Stimulated activated CD4-positive, alpha-beta T cell treated with anti-CD3 and anti-CD28 coated beads, TNF-alpha, amount 100 ng/mL, for 4 hours (primary cell): ENCODE measurements at places on chromosomes 5 and 9.
A peak's percentile ranks its signal among the peaks of the same experiment; 100 is the strongest.

DNA sequence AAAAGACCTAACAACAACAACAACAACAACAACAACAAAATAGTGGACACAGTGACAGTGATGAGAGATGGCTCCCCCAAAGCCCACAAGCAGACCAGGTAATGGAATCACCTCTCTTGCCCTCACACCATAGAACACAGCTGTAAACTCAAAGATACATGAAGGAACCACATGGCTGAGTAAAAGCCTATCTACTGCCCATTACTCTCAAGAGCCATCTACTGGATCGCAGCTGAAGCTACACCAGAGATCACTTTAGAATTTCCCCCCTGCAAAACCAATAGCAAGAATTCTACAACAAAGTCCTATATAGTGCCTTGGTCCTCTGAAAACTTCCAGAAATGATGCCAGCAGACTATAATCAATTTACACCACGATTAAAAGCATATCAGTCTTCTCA lies 1537.6 kb upstream of the CDH9 start:
- DNase-seq: no peak

GRCh38 chr9:68822596-68823165 lies 117.6 kb downstream of the PIP5K1B start:
- DNase-seq: no peak

- DNase-seq: peak; percentile 19
Measured at GRCh38 chr9:126514037-126514821, 99.5 kb upstream of the LMX1B start.

DNA sequence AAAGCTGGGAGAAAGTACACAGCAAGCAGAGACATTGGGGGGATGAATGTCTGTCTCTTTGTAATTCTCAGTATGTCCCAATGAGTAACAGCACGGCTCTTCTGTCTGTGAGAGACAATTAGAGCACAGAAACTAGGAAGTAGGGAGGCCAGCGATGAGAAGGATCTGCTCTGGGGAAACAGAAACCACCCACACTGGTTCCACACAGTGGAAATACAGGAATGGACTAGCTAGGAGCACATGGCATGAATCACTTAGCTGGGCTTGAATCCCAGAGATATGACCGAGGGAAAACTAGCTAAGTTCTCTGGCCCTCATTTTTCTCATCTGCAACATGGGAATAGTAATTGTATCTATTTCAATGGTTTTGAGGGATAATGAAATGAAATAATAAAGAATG lies 895.9 kb downstream of the TLE4 start:
- no peak for DNase-seq

GRCh38 chr5:143350751-143351602 lies 52.5 kb downstream of the NR3C1 start:
- DNase-seq: no peak

DNA sequence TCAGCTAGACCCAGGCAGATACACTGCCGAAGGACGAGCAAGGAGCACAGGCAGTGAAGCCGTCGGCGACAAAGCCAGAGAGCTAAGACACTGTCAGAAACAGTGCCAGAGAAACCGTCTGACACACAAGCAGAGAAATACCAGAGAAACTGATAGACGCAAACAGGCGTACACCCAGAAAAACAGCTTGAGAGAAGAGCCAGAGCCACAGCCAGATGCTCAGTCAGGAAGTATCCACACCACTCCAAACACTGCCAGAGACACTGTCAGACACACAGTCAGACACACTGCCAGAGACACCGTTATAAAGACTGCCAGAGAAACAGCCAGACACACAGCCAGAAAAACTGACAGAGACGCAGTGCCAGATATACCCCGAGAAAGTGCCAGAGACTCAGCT lies 19.1 kb downstream of the CNTFR start:
- DNase-seq: no peak

GRCh38 chr9:32403567-32404260 lies 19.3 kb downstream of the ACO1 start:
- no peak for DNase-seq

DNA sequence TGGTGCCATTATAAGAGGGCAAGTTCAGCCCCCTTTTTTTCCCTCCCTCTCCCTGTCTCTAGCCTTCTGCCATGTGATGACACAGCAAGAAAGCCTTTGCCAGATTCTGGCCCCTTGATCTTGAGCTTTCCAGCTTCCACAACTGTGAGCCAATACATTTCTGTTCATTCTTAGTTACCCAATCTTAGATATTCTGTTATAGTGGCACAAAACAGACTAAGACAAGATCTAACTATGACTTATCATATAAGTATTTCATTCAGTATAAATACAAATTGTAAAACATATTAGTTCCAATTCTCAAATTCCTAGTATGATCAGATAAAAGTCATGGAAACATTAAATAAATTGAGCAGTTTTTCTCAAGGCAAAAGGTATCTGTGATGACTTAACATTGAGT lies 276.3 kb downstream of the COX7C start:
- no peak for DNase-seq

DNA sequence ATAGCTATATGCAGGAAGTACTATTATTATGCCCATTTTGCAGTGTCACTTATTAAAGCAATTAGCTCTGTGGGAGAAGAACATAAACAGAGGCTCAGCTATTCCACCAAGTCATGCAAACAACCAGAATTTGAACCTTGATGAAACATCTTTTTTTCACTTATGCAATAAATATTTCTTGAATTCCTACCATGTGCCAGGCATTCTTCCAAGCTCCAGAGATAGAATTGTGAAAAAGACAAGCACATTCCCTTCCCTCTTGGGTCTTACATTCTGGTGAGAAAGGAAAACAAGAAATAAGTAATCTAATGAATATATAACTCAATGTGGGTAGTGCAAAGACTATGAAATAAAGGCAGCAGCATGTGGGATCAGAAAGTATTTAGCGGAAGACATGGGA lies 32.1 kb upstream of the ADRB2 start:
- DNase-seq: no peak

- DNase-seq: no peak
Measured at GRCh38 chr9:94908011-94908563, 181.6 kb downstream of the AOPEP start.

- DNase-seq: no peak
Measured at GRCh38 chr9:8904771-8905515, 1105.4 kb upstream of the DMAC1 start.

DNA sequence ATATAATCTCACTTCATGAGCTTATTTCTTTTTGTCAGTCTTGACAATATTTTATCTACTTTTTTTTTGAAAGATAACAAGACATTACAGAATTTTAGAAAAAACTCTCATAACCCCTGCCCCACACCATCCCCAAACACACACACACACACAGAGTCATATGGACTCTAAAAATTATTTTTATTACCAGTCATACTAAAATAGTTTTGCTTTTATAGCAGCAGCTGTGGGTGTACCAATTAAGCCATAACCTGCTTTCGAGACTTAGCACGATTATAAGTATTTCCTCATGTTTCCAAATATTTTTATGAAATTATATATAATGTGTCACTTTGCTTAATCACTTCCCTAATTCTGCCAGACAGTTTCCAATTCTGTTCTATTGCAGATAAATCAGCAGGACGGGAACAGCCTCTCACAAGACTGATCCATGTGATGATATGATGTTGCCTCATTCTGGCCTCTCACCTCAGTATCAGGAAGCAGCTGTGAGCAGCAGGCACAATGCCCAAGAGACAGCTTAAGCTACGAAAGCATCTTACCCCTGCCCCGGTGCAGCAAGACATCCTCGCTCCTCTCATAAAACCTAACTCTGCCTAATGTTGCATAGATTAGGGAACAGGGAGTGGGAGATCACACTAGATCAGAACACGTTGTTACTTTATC lies 7.0 kb downstream of the PDCL start:
- DNase-seq: no peak

DNA sequence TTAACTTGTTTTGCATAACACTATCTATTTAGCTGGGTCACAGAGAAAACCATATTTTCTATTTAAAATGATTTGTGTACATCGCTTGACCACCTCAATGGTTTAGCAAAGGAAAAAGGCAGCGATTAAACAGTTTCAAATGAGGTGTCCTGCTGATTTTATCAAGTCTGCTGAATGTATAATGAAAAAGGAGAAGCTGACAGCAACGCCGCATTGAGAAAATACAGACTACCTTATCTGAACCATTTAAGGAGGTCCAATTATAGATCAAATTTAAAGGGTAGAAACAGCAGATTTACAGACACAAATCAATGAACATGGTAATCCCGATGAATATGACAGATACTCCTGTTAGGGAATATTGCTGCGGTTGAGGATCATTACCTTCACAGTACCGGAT lies 29.6 kb downstream of the PSMB7 start:
- DNase-seq: no peak

- DNase-seq: no peak
Measured at GRCh38 chr9:86470326-86470725, 116.1 kb upstream of the TUT7 start.

- DNase-seq: no peak
Measured at GRCh38 chr9:78286125-78286524, 10.8 kb upstream of the PSAT1 start.

- no peak for DNase-seq
Measured at GRCh38 chr5:62671479-62671878, 92.9 kb downstream of the LRRC70 start.

- peak; percentile 50 for DNase-seq
Measured at GRCh38 chr5:134577796-134578577, 52.5 kb downstream of the JADE2 start.

DNA sequence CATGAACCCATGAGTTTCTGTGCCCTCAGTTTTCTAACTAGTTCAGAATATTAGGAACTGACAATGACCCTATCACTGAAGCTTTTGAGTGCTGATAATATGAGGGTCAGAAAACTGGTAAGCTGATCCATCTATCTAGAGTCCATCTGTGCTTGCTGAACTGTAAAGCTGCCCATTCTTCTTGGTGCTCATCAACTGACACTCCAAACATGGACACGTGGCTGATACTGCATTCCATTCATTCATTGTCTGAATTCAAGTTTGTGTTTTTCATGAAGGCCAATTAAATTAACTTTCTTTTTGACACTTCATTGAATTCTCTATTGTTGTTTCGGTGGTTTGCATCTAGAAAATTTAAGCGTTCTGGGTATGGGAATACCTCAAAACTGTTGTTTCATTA lies 17.6 kb downstream of the NREP start:
- no peak for DNase-seq

GRCh38 chr9:136345281-136346156 lies 18.0 kb downstream of the DNLZ start:
- no peak for DNase-seq

GRCh38 chr5:59598547-59598874 lies 295.0 kb downstream of the PDE4D start:
- no peak for DNase-seq

GRCh38 chr5:113242481-113243348 lies 192.1 kb downstream of the TSSK1B start:
- DNase-seq: no peak

- DNase-seq: no peak
Measured at GRCh38 chr9:34203992-34204635, 25.3 kb downstream of the UBAP1 start.

- DNase-seq: no peak
Measured at GRCh38 chr5:107930092-107930491, 259.4 kb upstream of the EFNA5 start.

GRCh38 chr9:108269371-108269770 lies 586.4 kb downstream of the ACTL7B start:
- DNase-seq: no peak

DNA sequence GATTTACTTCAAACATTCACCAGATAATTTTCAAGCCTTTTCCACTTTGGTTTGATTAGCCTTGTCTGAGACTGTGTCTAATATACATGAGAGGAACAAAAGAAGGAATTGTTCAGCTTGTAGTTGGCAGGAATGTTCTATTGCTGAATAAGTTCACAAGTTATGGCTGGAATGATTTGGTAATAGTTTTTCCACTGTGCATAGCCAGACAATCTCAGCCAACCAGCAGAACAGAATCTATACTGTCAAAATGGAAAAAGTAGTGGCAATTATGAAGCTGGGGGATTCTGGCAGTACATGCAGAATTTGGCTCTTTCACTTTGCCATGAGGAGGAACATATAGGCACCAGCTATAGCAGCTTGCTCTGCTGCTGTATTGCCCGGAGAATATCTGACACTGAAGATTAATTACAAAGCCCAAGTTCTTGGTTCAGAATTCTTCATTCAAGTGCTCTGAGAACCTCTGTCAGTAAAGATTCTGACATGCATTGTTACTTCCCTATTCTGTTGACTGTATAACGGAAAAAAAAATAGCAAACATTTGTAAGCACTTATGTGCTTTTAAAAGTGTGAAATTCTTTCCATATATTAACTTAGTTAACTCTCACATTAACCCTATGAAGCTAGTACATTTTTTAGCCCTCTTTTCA lies 150.6 kb downstream of the PRR16 start:
- no peak for DNase-seq

GRCh38 chr5:126812199-126812570 lies 35.2 kb downstream of the LMNB1 start:
- DNase-seq: no peak

- DNase-seq: no peak
Measured at GRCh38 chr5:181052672-181053487, 12.8 kb downstream of the BTNL9 start.

DNA sequence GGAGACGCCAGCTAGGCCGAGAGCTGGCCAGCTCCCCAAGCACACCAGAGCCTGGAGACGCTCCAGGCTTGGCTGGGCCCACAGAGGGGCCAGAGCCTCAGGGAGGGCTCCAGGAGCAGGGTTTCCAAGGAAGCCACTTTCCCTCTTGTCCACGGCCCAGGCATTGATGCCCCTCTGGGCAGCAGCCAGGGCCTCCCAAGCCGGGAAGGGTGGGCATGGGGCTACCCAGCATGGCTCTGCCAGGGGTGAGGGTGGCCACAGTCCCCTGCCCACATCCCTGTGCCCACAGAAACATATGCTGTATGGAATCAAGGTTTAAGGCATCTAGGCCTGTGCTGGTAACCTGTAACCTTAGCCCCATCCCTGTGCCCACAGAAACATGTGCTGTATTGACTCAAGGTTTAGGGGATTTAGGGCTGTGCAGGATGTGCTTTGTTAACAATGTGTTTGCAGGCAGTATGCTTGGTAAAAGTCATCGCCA lies 1.5 kb upstream of the DPP7 start:
- DNase-seq: no peak

DNA sequence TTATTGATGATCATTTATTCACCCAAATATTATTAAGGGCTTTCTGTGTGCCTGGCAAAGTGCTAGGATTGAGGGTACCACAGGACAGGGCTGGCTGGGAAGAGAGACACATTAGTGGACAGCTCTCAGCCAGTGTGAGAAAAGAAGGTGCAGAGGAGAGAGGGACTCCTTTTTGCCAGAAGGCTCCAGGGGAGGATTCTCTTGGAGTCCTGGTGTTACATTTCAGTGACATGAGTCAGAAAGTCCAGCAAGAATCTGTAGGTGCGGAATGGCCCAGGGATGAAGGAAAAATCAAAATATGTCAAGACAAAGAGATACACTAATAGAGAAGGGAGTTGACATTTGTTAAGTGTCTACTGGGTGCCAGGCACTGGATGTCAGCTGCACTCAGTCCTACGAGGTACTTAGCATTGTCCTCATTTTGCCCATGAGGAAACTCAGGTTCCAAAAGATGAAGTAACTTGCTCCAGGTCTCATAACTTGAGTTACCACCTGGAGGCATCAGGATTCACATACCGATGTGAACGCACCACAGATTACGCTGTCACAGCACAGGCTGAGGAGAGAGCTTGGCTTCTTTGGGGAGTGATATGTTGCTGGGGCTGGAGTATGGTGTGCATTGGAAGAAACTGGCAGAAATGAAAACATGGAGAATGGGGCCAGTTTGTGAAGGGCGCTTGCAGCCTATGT lies 60.5 kb downstream of the RASGRF2 start:
- no peak for DNase-seq
